ENCODE measurements at places on chromosomes 6 and 20. TPM values are rescaled to one million over a fixed set of nuclear protein-coding genes. Genes with fewer than 3 reads are reported as not detected.

DNA sequence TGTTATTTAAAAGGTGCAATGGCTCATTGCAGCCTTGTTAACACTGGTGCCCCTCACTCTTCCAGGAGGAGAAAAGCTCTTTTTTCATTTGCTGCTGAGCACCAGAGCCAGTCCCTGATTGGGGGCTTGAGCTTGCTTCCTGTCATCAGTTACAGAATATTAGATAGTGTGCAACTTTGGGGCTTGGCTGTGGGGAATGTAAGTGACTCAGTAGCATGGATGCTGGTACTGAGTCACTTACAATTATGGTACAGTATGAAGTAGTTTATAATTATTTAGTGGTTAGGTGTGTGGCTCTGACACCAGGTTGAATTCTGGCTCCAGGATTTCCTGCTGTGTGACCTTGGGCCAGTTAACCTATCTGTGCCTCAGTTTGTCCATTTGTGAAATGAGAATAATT is 37.6 kb downstream of the ANKS1A start:
- no peaks in the 10 kb centered on the region for H3K36me3 ChIP-seq
- H3K4me3 ChIP-seq, result no peak overlapping the region
- no peaks in the 10 kb centered on the region for H3K27me3 ChIP-seq
- H3K27ac ChIP-seq, result no peak overlapping the region
- DNase-seq, result no peak
- H3K4me1 ChIP-seq, result peaks cover 7% of the 10 kb centered on the region

GRCh38 chr6:2274981-2275891 is 29.8 kb upstream of the GMDS start:
- peak; percentile 59 for DNase-seq
- peaks cover 2% of the 10 kb centered on the region for H3K36me3 ChIP-seq
- no peak overlapping the region for H3K27ac ChIP-seq
- no peaks in the 10 kb centered on the region for H3K27me3 ChIP-seq
- no peaks in the 10 kb centered on the region for H3K4me1 ChIP-seq

GRCh38 chr6:152552616-152553209 is 84.4 kb downstream of the SYNE1 start:
- no peak overlapping the region for H3K27ac ChIP-seq
- no peak overlapping the region for H3K4me3 ChIP-seq
- DNase-seq, result peak; percentile 76
- H3K4me1 ChIP-seq, result no peaks in the 10 kb centered on the region
- H3K27me3 ChIP-seq, result no peaks in the 10 kb centered on the region

DNA sequence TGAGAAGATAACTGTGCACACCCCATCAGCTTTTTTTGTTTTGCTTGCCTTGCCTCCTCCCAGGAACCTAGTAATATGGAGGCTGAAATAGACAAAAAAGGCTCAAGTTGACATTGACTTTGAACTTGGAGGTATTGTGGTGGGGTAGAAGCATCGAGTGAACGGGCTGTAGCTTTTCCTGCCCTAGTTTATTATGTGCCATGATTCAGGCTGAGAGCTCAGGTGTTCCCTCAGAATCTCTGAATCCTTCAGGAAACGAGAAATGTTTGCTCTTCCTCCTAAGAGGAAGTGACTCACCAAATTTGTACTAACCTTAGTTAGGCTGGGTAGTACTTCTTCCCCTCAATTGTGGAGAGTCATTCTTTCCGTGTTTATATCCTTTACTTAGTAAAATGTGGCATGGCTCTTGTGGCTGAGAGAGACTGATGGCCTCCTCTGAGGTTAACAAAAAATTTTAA is 98.8 kb downstream of the SASH1 start:
- H3K36me3 ChIP-seq, result no peaks in the 10 kb centered on the region
- H3K27ac ChIP-seq, result peak overlapping the region; percentile 72
- DNase-seq, result peak; percentile 29
- H3K27me3 ChIP-seq, result no peaks in the 10 kb centered on the region

DNA sequence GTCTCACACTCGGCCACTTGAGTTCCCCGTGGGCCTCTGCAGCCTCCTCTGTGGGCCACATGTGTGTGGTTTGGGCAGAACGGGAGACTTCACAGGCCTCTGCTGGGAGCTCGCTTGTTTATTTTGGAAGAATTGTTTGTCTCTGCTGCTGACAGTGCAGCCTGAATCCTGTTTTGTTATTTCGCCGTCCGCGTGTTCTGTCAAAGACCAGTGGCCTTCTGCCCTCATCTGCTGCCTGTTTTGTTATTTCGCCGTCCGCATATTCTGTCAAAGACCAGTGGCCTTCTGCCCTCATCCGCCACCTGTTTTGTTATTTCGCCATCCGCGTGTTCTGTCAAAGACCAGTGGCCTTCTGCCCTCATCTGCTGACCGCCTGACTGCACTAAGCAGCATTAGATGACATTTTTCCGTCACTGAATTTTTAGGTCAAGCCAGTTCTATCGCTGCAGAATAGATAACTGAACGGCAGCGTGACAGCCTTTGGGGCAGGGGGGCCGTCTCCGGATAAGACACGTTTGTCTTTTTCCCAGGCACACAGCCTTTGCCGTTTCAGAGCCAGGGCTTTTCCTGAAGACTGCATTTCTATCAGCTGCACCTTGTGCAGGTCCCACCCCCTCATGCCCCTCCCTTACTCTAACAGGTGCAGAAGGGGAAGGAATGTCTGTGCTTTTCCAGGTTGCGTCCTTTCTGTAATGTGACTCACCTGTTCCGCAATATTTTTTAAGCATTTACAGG is 158.5 kb upstream of the AFDN start:
- peak; percentile 53 for DNase-seq
- peaks cover 4% of the 10 kb centered on the region for H3K4me1 ChIP-seq
- H3K27me3 ChIP-seq, result no peaks in the 10 kb centered on the region
- no peak overlapping the region for H3K27ac ChIP-seq
- H3K4me3 ChIP-seq, result no peak overlapping the region

The TSBP1 gene
- polyA plus RNA-seq, result not detected

- no peaks in the 10 kb centered on the region for H3K36me3 ChIP-seq
- DNase-seq, result no peak
- no peaks in the 10 kb centered on the region for H3K4me1 ChIP-seq
Observed at GRCh38 chr6:167116838-167117228, 6.1 kb upstream of the CCR6 start.

DNA sequence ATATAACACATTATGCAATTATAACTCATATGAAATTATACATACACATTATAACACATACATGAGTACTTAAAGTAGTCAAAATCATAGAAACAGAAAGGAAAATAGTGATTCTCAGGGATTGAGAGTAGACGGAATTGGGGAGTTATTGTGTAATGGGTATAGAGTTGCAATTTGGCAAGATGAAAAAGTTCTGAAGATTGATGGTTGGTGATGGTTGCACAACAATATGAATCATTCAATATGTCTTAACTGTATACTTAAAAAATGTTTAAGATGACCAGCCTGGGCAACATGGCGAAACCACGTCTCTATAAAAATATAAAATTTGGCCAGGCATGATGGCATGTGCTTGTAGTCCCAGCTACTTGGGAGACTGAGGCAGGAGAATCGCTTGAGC is 372.7 kb downstream of the CDKAL1 start:
- H3K36me3 ChIP-seq, result no peaks in the 10 kb centered on the region
- no peaks in the 10 kb centered on the region for H3K4me1 ChIP-seq
- no peak overlapping the region for H3K27ac ChIP-seq
- DNase-seq, result no peak
- no peaks in the 10 kb centered on the region for H3K27me3 ChIP-seq
- no peak overlapping the region for H3K4me3 ChIP-seq

The SLC17A2 gene
- not detected for polyA plus RNA-seq

The CD40 gene
- 55.0 TPM for polyA plus RNA-seq

The ZSCAN12 gene
- polyA plus RNA-seq, result 1.4 TPM

DNA sequence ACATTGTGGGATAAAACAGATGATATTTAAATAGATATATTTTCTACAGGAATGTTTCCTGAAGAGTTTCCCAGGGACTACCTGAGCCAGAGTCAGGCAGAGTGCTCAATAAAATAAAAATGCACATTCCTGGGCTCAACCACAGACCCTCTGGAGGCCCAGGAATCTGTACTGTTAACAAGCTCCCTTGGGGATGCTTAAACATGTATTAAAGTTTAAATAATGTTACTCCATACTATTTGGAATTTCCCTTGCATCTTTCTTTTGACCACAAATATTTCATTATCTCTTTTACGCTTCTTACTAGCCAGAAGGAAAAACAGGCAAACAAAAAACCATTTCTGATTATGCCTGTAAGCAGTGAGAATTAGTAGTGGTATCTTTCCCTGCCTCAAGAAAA is 42.3 kb downstream of the GPR63 start:
- H3K36me3 ChIP-seq, result no peaks in the 10 kb centered on the region
- no peaks in the 10 kb centered on the region for H3K27me3 ChIP-seq
- no peak for DNase-seq
- no peak overlapping the region for H3K4me3 ChIP-seq

- H3K27me3 ChIP-seq, result peaks cover 24% of the 10 kb centered on the region
- H3K36me3 ChIP-seq, result no peaks in the 10 kb centered on the region
- no peak overlapping the region for H3K4me3 ChIP-seq
- DNase-seq, result no peak
- no peaks in the 10 kb centered on the region for H3K4me1 ChIP-seq
Observed at GRCh38 chr20:62220666-62221568, 839 bp upstream of the HRH3 start.

- no peaks in the 10 kb centered on the region for H3K27me3 ChIP-seq
- no peaks in the 10 kb centered on the region for H3K4me1 ChIP-seq
- H3K36me3 ChIP-seq, result no peaks in the 10 kb centered on the region
Observed at GRCh38 chr6:81933089-81933488, 180.6 kb upstream of the TENT5A start.

The CPNE5 gene
- polyA plus RNA-seq, result 4.3 TPM

- H3K36me3 ChIP-seq, result peaks cover 5% of the 10 kb centered on the region
- no peaks in the 10 kb centered on the region for H3K27me3 ChIP-seq
- DNase-seq, result no peak
Observed at GRCh38 chr6:52566201-52566600, 10.7 kb downstream of the TRAM2 start.

DNA sequence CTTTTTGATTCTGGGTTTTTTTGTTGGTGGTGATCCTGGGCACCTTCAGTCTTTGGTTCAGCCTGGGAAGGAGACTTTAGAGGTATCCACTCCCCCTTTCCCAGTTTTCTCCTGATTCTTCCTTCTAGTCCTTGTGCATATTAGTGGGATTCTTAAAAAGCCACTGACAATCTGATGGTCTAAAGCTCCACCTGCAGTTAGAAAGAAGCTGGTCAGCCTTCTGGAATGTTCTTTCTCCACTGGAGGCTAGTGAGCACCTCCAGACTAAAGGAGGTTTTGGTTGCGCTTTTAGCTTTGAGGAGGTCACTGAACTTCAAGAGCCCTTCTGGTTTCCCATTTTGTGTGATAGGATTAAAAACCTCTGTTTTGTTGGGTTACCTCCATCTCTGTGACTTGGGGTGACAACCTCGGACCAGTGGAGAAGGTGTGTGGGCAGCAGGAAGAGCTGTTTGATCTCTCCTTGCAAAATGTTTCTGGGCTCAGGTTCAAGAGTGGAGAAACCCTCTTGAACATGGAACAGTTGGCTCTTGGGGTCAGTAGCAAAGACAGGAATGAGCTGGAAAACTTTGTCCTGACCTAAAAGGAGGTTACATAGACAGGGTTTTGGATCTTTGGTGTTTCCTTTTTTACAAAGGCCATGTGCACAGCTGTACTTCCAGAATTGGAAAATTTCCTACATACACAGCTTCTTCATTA is 29.0 kb downstream of the JARID2 start:
- no peak overlapping the region for H3K27ac ChIP-seq
- H3K36me3 ChIP-seq, result no peaks in the 10 kb centered on the region
- H3K4me3 ChIP-seq, result no peak overlapping the region
- H3K27me3 ChIP-seq, result no peaks in the 10 kb centered on the region
- no peak for DNase-seq

- peak; percentile 74 for DNase-seq
- no peaks in the 10 kb centered on the region for H3K36me3 ChIP-seq
- peaks cover 3% of the 10 kb centered on the region for H3K4me1 ChIP-seq
- no peak overlapping the region for H3K27ac ChIP-seq
Observed at GRCh38 chr6:47631269-47631772, 67.1 kb upstream of the ADGRF4 start.

The MAS1 gene
- polyA plus RNA-seq, result 0.01 TPM

The GRM1 gene
- polyA plus RNA-seq, result 0.04 TPM

DNA sequence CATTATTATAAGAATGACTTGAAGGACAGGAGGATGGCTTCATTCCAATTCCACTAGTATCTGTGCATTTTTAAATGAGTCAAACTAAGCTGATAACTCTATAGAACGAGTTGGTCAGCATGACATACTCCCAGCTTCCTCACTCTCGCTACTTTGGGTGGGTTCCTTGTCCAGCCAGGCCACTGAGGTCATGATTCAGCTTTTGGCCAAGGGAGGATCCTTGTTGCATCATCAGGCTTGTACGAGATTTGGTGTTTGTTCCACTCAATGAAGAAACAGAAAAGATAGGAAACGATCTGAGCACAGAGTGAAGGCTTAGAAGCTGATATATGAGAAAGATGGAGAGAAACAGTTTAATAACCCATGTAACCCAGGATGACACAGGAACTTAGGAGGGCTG is 19.8 kb downstream of the NEDD9 start:
- H3K4me3 ChIP-seq, result no peak overlapping the region
- H3K27me3 ChIP-seq, result no peaks in the 10 kb centered on the region
- no peaks in the 10 kb centered on the region for H3K36me3 ChIP-seq
- no peak for DNase-seq
- H3K4me1 ChIP-seq, result peaks cover 67% of the 10 kb centered on the region
- H3K27ac ChIP-seq, result peak overlapping the region; percentile 65

- no peaks in the 10 kb centered on the region for H3K27me3 ChIP-seq
- H3K4me3 ChIP-seq, result no peak overlapping the region
- peaks cover 2% of the 10 kb centered on the region for H3K4me1 ChIP-seq
- H3K27ac ChIP-seq, result no peak overlapping the region
Observed at GRCh38 chr6:50815436-50816114, 3.1 kb upstream of the TFAP2B start.

DNA sequence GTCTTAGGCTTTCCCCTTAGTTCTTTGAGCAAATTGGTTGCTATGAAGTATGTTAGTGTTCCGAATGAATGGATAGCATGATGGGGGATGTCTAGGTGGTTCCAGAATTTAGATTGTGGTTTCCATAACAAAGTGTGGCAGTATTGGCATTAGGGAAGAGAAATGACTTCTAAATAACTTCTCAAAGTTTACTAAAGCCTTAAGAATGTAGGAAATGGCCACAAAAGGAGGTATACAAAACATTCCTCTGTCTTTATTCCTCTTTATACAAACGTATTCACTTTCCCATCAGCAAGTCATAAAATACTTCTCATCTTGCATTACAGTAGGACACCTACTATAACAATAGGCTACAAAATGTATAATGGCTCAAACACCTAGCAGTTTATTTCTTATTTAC is 279.6 kb downstream of the ESR1 start:
- no peaks in the 10 kb centered on the region for H3K27me3 ChIP-seq
- H3K4me3 ChIP-seq, result no peak overlapping the region
- H3K4me1 ChIP-seq, result no peaks in the 10 kb centered on the region
- no peaks in the 10 kb centered on the region for H3K36me3 ChIP-seq
- no peak overlapping the region for H3K27ac ChIP-seq

All from lung (tissue), 17 donors.